ENCODE measurements at places on chromosomes 12 and 14. TPM values are rescaled to one million over a fixed set of nuclear protein-coding genes. Genes with fewer than 3 reads are reported as not detected.

LPAR5 gene
- total RNA-seq: 0.59 TPM

KIF26A gene
- total RNA-seq: 3.7 TPM

KRT71 gene
- not detected for total RNA-seq

CCDC60 gene
- total RNA-seq: not detected

PTPRB gene
- total RNA-seq: 1.1 TPM

DHH gene
- not detected for total RNA-seq

KLHDC1 gene
- total RNA-seq: 0.50 TPM

NFE2 gene
- 0.24 TPM for total RNA-seq
